Central memory CD8-positive, alpha-beta T cell (primary cell): ENCODE measurements at places on chromosomes 1 and 21.

DNA sequence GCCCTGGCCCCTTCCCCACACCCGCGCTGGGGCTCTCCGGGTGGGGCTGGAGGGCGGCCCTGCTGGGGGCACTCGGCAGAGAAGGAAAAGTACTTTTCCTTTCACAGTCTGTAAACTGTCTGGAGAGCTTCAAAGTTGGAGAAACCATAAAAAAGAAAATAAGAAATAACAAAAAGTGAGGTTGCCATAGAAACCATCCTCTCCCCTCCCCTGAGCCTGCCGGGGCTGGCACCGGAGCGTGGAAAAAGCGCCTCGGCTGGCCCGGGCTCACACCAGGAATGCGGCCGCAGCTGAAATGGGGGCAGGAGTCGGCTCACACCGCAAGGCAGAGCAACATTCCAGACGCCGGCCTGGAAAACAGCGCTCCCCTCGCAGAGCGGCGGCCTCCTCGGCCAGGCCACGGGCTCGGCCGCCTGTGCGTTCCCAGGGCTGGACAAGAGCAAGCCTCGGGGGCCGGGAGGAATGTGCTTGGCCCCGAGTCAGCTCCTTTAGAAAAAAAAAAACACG lies 69.2 kb downstream of the MORN1 start:
- H3K36me3 ChIP-seq = no peaks in the 10 kb centered on the region
- DNase-seq = no peak
- peak overlapping the region; percentile 46 for H3K27ac ChIP-seq
- H3K27me3 ChIP-seq = peaks cover 7% of the 10 kb centered on the region
- peaks cover 7% of the 10 kb centered on the region for H3K4me1 ChIP-seq
- H3K4me3 ChIP-seq = no peak overlapping the region

DNA sequence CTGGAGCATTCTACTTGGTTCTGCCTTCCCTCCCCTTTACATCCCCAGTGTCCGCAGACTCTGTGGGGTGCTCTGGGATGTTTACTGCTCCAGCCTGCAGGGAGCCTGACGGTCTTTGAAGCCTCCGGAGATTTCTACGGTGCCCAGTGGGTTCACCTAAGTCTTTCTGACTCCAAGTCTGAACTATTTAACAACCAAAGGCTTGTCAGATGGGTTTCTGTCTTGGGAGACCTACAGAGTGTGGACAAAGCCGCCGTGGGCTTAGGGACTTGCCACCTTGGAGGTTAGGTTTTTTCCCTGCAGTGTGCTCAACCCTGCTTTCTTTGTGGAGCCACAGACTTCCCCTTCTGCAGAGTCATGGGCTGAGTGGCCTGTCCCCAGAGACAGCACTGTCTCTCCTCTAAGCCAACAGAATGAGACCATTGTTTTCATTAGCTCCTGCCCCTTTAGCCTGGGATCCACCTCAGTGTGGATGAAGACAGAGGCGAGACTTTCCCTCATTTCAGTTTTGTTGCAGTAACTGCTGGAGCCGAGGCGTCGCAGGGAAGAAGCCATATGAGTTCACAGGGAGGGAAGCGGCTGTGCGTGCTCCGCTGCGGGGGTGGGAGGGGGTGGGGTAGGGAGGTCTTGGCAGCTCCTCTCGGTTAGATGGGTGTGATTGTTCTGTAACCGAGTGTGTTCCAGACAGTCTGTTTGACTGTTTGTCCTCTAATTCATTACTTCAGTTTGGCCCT lies 120.7 kb downstream of the CNIH3 start:
- H3K27ac ChIP-seq = no peak overlapping the region
- no peak for DNase-seq
- H3K36me3 ChIP-seq = no peaks in the 10 kb centered on the region
- H3K4me1 ChIP-seq = peaks cover 11% of the 10 kb centered on the region
- H3K4me3 ChIP-seq = no peak overlapping the region

DNA sequence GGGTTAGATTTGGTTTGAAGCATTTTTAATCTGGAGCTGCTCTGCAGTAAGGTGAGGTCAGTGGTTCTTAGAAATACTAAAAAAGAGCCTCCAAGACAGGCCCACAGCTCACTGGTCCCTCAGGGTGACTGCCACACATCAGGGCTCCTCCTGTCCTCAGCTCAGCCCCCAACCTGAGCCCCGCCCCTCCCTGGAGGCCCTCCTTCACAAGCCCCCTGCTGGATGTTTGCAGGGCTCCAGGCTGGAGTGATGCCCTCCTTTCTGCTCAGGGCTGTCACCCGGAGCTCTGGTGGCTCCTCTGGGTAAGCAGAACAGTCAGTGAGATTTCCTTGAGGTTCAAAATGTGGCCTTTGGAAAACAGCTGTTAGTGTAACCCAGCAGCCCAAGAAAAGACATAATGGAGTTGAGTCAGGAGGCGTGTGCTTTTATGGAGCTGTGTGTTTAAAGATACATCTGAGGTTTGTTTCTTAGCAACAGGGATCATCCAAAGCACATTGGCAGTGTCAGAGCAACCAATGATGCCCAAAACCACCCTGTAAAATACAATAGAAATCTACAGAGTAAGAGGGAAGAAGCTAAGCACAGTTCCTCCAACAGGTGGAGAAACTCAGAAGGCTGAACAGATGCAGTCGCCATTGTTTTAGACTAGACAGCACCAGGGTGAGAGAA lies 21.4 kb downstream of the STUM start:
- no peak overlapping the region for H3K4me3 ChIP-seq
- no peaks in the 10 kb centered on the region for H3K36me3 ChIP-seq
- H3K4me1 ChIP-seq = no peaks in the 10 kb centered on the region

- no peaks in the 10 kb centered on the region for H3K4me1 ChIP-seq
- H3K4me3 ChIP-seq = no peak overlapping the region
- no peaks in the 10 kb centered on the region for H3K27me3 ChIP-seq
- peaks cover 2% of the 10 kb centered on the region for H3K36me3 ChIP-seq
Observed at GRCh38 chr1:45456531-45456930, 34.4 kb downstream of the TESK2 start.

- peaks cover 4% of the 10 kb centered on the region for H3K27me3 ChIP-seq
- H3K4me3 ChIP-seq = no peak overlapping the region
- H3K36me3 ChIP-seq = peaks cover 4% of the 10 kb centered on the region
- peaks cover 18% of the 10 kb centered on the region for H3K4me1 ChIP-seq
- no peak overlapping the region for H3K27ac ChIP-seq
Observed at GRCh38 chr1:42340093-42340492, 5.1 kb upstream of the FOXJ3 start.

DNA sequence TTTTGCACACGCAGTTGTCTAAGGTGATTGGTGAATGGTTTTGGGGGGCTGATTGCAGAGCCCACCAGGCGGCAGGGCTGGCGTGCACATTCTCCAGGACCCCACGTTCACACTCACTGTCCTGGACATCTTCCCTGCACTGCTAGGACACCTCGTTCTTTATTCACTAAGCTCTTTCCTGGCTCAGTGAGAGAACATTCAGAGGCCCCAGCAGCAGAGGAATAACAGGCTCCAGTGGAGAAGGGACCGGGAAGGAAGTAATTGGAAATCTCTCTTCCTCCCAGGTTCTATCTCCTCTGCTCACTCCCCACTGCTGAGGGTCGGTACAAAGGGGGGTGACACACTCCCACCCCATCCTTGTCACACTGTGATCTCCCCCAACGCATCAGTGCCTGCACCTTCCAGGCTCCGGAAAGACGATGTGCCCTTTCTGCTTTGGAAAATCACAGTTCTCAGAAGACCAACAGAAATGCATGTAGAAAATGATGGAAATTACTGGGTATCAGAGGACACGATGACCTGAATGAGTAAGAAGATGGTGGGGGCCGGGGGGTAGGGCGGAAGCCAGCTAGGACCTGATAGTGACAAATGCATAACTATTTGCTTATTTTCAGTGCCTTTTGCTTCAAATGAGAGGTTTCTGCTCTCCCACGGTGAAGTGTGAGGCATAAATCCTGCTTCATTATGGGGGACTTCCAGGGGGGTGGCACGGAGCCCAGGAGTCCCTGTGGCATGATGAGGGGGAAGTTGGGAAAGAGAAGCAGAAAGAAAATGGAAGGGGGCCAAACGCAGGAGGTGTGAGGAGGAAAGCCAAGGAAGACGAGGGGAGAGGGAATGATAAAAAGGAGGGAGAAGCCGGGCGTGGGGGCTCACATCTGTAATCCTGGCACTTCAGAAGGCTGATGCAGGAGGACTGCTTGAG lies 25.2 kb upstream of the KIF26B start:
- H3K4me1 ChIP-seq = no peaks in the 10 kb centered on the region
- H3K36me3 ChIP-seq = peaks cover 2% of the 10 kb centered on the region
- peaks cover 80% of the 10 kb centered on the region for H3K27me3 ChIP-seq
- H3K4me3 ChIP-seq = no peak overlapping the region
- no peak for DNase-seq
- no peak overlapping the region for H3K27ac ChIP-seq

GRCh38 chr21:46461909-46462308 lies 3.2 kb downstream of the DIP2A start:
- H3K36me3 ChIP-seq = peaks cover 12% of the 10 kb centered on the region
- H3K27me3 ChIP-seq = no peaks in the 10 kb centered on the region
- no peak overlapping the region for H3K4me3 ChIP-seq
- peak overlapping the region; percentile 39 for H3K27ac ChIP-seq
- peaks cover 33% of the 10 kb centered on the region for H3K4me1 ChIP-seq
- DNase-seq = no peak

GRCh38 chr1:218946147-218946546 lies 227.5 kb upstream of the LYPLAL1 start:
- H3K27me3 ChIP-seq = no peaks in the 10 kb centered on the region
- H3K36me3 ChIP-seq = no peaks in the 10 kb centered on the region
- no peak overlapping the region for H3K27ac ChIP-seq
- H3K4me1 ChIP-seq = no peaks in the 10 kb centered on the region

GRCh38 chr1:245873068-245873467 lies 634.0 kb downstream of the SMYD3 start:
- H3K4me1 ChIP-seq = no peaks in the 10 kb centered on the region
- H3K36me3 ChIP-seq = no peaks in the 10 kb centered on the region
- H3K4me3 ChIP-seq = no peak overlapping the region
- H3K27ac ChIP-seq = no peak overlapping the region
- H3K27me3 ChIP-seq = no peaks in the 10 kb centered on the region

GRCh38 chr1:181345146-181345545 lies 138.2 kb upstream of the CACNA1E start:
- DNase-seq = no peak
- peaks cover 4% of the 10 kb centered on the region for H3K4me1 ChIP-seq
- H3K4me3 ChIP-seq = no peak overlapping the region
- H3K27ac ChIP-seq = no peak overlapping the region
- no peaks in the 10 kb centered on the region for H3K36me3 ChIP-seq

GRCh38 chr1:220457957-220458609 lies 69.9 kb upstream of the MARK1 start:
- H3K4me3 ChIP-seq = no peak overlapping the region
- no peak for DNase-seq
- no peak overlapping the region for H3K27ac ChIP-seq
- H3K36me3 ChIP-seq = no peaks in the 10 kb centered on the region
- H3K27me3 ChIP-seq = peaks cover 28% of the 10 kb centered on the region

DNA sequence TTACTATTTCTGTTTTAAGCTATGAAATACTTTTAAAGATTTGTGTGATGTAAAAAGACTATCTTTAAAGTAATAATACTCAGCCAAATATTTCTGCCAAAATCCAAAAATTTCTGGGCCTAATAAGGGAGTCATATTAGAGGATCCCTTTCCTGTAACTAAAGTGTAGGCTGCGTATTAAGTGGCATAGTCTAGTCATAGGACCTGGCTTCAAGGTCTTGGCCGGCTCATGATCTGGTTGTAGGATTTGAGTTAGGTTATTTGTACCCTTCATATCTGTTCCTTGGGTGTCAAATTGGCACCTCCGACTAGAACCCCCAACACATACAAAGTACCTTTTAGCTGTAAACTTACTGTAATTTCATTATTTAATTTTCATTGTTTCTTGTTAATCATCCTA lies 107.8 kb downstream of the DYRK1A start:
- peak overlapping the region; percentile 68 for H3K27ac ChIP-seq
- no peak overlapping the region for H3K4me3 ChIP-seq
- H3K4me1 ChIP-seq = peaks cover 66% of the 10 kb centered on the region
- DNase-seq = no peak
- no peaks in the 10 kb centered on the region for H3K27me3 ChIP-seq
- H3K36me3 ChIP-seq = peaks cover 16% of the 10 kb centered on the region

- H3K36me3 ChIP-seq = no peaks in the 10 kb centered on the region
- H3K27me3 ChIP-seq = peaks cover 27% of the 10 kb centered on the region
- no peaks in the 10 kb centered on the region for H3K4me1 ChIP-seq
Observed at GRCh38 chr1:237199026-237199425, 157.0 kb downstream of the RYR2 start.

GRCh38 chr1:152164517-152165136 lies 5.6 kb upstream of the RPTN start:
- no peaks in the 10 kb centered on the region for H3K36me3 ChIP-seq
- no peak overlapping the region for H3K27ac ChIP-seq
- H3K4me1 ChIP-seq = no peaks in the 10 kb centered on the region

- no peaks in the 10 kb centered on the region for H3K4me1 ChIP-seq
- no peak for DNase-seq
- no peak overlapping the region for H3K4me3 ChIP-seq
- no peak overlapping the region for H3K27ac ChIP-seq
- H3K27me3 ChIP-seq = no peaks in the 10 kb centered on the region
Observed at GRCh38 chr1:67970088-67970487, 80.3 kb downstream of the DIRAS3 start.

GRCh38 chr1:230025686-230026085 lies 41.4 kb upstream of the GALNT2 start:
- no peak overlapping the region for H3K4me3 ChIP-seq
- no peaks in the 10 kb centered on the region for H3K36me3 ChIP-seq
- peaks cover 22% of the 10 kb centered on the region for H3K27me3 ChIP-seq
- no peaks in the 10 kb centered on the region for H3K4me1 ChIP-seq
- no peak for DNase-seq
